ENCODE measurements at places on chromosomes 6 and 20.

- DNase-seq, result peak; percentile 68
Observed at GRCh38 chr6:125791151-125791819, 525 bp downstream of the NCOA7 start.

GRCh38 chr6:143361536-143362191, 88.8 kb downstream of the ADAT2 start:
- no peak for DNase-seq

- DNase-seq, result no peak
Observed at GRCh38 chr6:114288701-114289495, 53.9 kb downstream of the HS3ST5 start.

GRCh38 chr6:154538640-154539191, 28.2 kb upstream of the CNKSR3 start:
- no peak for DNase-seq

DNA sequence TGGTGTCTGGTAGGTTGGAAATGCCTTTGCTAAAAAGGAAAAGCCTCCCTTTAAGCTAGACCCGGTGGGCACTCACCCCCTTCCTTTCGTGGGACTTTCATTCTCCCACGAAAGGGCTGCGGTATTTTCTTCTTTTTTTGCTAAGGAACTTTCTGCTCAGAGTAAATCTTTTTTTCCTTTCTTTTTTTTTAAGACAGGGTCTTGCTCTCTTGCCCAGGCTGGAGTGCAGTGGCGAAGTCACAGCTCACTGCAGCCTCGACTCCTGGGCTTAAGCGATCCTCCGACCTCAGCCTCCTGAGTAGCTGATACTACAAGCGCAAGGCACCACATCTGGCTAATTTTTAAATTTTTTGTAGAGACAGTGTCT, 4.0 kb downstream of the TP53TG5 start:
- DNase-seq, result no peak

Data from CD4-positive, alpha-beta T cell treated with Interleukin-17A for 1 hour (primary cell).